ENCODE measurements at places on chromosomes 5 and 9.

DNA sequence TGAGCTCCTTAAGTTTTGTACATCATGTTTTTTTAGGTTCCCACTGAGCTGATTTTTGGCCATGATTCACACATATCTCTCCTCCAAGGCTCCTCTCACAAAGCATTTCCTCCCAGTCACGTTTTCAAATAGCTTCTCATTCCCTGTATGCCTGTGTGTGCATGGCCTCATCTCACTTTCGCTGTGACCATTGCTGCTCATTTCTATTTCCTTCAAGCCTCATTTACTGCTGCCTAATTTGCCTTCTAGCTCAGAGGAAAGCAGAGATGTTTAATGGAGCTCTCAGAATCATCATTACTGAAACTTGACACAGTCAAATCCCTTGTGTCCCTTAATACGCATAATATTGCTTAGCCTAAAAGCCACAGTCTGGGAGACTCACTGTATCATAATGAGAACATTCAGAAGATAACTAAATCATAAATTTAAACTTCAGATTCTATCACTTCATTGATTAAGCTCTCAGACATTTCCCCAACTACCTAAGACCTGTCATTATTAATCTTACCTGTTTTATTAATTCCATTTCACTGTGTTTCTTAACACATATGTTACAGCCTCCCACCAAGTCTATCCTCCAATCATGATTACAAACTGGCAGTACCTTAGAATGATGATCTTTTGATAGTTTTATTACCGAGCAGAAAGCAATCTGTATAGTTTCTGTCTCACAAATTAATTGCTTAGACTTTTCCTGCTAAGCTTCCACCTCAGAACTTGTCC is 278.3 kb upstream of the PTGER4 start:
- DNase-seq, result no peak

DNA sequence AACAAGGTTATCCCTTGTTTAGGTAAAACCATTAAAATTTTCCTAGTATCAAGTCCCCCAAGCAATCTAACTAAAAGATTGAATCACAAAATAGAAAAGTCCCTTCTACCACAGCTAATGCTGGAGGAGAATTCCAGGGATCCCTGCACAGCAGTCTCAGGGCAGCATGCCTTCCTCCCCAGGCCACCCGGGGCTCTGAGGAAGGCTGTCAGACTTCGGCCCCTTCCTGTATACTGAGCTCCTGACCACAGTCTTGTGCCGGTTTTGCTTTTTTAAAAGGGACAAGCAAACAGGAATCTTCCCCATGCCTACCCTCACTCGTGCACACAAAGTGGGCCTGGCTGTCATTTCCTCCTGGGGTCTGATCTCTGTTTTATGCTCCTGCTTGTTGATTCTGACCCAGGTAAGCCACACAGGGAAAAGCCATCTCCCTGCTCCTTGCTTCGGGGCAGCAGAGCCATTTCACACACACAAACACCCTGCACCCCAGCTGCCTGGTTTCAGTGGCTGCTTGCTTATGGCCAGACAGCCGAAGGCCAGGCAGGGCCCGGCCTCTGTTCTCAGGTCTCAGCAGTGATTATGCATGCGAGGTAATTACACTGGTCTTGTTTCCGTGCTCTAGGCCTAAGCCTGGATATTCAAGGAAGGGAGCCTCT is 211.9 kb downstream of the NXNL2 start:
- no peak for DNase-seq

DNA sequence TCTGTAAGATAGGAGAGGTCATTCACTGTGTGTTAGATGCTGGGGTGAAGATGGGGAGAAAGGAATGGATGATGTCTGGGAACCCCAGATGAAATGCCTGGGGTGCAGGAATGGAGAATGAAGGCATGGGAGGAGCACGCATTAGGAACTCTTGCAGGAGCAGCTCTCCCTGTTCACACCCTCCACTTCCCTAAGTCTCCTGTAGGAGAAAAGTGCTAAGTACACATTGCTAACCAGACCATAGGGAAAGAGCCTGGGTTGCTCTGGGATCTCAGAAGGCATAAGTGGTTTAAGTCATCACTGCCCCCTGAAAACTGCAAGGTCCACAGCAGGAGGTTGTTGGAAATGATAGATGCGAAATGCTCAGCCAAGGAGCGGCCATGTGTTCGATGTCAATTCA is 163.1 kb downstream of the SEC61B start:
- DNase-seq, result no peak

DNA sequence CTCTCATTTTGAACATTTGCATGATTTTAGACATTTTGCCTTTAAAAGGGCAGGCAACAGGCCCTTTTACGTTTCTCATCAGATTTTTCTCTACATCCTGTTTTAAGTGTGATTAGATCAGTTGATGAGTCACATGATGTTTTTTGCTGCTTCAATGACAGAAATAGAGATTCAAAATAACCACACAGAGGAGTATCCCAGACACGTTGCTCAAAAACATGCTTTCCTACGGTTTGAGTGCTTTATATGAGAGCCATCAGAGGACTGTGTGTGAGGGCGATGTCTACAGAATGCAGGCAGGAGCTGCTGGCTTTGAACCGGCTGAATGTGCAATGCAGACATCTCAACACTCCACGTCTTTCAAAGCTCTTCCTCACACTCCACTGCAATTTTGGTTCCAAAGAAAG is 42.1 kb downstream of the OTULIN start:
- DNase-seq, result peak; percentile 36

DNA sequence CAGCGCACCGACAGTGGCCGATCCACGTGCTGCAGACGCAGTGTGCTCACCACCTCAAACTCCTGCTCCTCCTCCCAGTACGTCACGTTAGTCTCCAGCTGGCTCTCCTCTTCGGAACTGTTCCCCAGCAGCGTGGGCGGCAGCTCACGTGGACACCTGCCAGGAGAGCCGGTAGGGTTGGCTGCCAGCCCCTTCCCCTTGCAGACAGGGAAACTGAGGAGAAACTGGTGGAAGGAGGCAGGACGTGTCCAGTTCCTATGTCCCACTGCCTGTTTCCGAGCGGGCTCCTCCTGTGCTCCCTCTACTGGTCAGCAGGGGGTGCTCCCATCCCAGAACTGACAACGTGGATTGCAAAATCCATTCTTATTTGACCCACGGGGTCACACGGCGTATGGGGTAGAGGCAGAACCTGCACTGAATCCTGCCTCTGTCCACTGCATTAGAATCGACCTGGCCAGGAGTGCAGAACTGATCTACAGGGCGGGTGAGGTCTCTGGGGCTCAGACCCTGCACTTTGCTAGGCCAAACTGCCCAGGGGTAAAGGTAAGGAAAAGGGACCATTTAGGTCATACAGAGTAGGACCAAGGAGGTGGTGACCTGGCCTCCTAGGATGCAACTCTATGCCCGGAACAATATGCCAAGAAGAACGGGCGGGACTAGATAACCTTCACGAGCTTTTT is 25.7 kb downstream of the PDGFRB start:
- no peak for DNase-seq

DNA sequence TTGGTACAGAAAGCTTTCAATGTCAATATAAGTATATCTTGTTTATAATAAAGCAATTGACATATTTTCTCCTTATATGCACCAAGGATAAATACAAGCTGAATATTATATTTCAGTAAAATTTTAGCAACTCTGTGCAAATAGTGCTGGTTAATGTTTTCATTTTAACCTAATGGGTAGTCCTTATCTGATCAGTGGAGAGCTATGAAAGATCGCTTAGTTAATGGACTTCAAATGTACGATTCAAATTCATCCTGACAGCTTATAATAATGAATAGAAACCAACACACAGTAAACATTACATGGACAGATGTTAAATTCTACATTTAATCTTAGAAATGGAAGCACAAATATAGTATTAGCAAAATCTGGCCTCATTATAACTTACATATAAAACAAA is 1495.2 kb upstream of the C9orf72 start:
- DNase-seq, result no peak

- DNase-seq, result no peak
Observed at GRCh38 chr9:5514617-5515260, 4.4 kb downstream of the PDCD1LG2 start.

DNA sequence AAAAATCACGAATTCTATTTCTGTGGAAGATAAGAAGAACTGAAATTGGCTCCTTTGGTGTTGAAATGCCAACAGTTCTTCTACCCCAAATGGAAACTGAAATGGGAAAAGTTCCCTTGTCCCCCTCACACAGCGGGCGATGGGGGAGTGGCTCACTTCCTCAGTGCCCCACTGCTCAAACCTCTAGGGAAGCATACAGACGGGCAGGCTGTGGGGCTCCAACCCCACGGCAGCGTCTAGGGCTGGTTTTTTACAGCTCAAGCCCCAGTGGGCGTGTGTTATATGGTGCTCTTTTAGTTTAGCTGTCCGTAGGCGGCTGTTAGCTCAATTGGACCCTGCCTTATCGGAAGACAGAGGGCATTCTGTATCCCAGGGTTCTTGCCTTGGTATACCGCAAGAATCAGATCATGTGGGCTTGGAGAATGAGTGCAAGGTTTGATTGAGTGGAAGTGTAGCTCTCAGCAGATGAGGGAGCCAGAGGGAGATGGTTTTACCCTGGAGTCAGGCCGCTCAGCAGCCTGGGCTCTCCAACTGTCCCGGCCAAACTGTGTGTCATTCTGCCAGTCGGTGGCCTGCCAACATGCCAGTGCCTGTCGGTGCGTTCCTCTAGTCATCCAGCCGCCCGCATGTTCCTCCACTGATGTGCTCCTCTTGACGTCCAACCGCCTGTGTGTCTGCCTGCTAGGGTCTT is 166.3 kb upstream of the ZNF608 start:
- no peak for DNase-seq

GRCh38 chr9:70156729-70157128 is 102.0 kb upstream of the SMC5 start:
- no peak for DNase-seq

DNA sequence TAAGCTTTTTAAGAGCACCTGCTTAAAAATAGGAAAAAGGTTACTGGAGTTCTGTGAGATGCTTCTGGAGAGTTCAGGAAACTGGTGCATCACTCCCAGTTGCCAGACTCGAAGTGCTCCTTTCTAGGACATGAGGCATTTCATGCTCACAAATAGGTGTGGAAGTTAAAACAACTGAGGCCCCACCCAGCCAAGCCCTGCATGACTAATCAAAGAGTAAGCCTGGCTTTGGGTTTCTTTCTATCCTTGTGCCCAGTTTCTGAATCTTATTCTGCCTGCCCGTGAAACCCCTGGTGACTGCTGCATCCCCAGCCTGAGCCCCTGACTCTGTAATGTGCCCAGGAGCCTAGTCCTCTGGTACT is 7.7 kb downstream of the SPINK9 start:
- DNase-seq, result no peak

GRCh38 chr9:69036309-69036708 is 757 bp downstream of the FXN start:
- DNase-seq, result no peak

- no peak for DNase-seq
Observed at GRCh38 chr9:3856592-3856991, 330.8 kb upstream of the RFX3 start.

DNA sequence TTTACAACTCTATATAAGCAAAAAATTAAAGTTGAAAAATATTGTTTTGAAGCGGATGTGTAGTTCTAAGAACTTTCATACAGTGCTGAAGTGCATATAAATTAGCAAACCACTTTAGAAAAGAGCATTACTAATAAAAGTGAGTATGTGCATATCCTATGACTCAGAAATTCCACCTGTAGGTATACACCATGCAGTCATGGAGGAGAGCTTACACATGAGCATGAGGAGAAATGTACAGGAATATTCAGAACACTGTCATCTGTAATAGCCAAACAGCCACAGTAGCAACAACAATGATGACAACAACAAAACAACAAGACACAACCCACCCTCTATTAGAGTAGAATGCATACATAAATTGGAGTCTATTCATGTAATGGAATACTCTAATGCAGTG is 138.2 kb upstream of the ARRDC3 start:
- no peak for DNase-seq

DNA sequence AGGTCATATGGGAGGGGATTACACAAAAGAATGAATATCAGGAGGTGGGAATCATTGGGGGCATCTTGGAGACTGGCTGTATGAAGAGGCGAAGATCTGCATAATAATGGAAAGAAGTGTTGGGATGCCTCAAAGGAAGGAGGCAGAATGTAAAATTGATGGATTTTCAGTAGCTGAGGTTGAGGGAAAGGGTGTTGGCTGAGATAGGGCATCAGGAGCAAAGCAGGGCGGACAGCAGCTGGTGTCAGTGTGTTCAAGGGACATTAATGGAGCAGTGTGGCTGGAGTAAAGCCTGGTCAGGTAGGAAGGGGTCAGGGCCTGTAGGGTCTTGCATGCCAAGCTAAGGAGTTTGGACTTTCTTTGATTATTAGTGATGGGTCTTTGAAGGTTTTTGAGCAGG is 65.2 kb upstream of the TNFAIP8 start:
- DNase-seq, result no peak

DNA sequence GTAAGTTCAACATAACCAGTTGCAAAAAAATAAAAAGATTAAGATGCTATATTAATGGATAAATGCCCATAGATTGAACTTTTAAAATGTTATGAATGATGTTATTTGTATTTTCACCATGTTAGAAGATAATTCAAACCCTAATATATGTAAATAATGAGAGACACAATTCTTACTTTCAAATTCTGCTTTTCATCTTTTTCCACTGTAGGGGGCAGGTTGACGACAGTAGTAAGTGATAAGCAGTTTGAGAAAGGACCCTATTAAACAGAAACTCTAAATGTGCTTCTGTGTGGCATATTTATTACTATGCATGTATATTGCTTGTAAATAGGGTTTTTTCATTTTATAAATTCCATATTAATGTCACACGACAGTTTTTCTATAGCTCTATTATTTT is 591.1 kb downstream of the SEMA5A start:
- no peak for DNase-seq

DNA sequence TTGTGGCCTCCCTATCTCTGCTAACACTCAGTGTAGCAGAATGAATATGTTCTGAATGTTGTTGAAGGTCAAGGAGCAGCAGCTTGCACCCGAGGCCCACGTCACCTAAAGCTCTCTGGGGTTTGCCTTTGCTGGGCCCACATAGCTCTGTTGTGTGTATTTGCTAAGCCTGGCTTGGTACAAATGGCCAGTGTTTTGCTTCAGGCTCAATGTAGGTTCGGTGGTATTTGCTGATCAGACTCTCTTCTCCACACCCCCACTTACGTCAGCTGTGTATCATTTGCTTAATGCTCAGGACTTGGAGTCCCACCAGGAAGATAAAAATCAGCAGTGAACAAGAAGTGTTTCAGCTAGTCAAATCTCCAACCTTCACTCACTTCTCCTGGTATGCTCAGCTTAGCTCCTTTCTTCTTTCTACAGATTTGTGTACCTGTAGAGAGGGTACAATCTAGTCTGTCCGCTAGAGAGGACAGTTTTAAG is 4.8 kb upstream of the RFESD start:
- no peak for DNase-seq

- DNase-seq, result no peak
Observed at GRCh38 chr9:85859765-85860164, 81.2 kb upstream of the NAA35 start.

DNA sequence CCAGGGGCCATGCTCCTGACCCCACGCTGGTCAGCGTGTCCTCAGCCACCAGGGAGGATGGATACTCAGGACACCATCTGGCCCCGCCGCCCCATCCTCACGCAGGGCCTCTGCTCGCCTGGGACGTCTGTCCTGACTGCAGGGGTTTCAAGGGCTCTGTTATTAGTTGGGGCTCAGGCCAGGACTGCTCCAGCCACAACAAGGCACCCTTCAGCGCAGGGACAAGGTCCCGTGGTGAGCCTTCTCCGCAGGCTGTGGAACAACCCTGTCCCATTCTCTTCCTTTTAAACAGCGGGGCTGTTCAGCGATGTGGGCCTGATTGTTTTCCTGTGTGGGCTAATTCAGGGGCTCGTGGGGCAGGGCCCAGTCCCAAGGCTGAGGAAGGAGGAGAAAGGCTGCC is 61.6 kb downstream of the SEMA4D start:
- DNase-seq, result no peak

GRCh38 chr9:89825669-89826068 is 220.9 kb downstream of the GADD45G start:
- no peak for DNase-seq

Data from HFF-Myc (cell line).